ENCODE measurements at places on chromosomes 2 and 18.

- no peak for DNase-seq
Measured at GRCh38 chr2:112733871-112734270, 13.1 kb downstream of the NT5DC4 start.

DNA sequence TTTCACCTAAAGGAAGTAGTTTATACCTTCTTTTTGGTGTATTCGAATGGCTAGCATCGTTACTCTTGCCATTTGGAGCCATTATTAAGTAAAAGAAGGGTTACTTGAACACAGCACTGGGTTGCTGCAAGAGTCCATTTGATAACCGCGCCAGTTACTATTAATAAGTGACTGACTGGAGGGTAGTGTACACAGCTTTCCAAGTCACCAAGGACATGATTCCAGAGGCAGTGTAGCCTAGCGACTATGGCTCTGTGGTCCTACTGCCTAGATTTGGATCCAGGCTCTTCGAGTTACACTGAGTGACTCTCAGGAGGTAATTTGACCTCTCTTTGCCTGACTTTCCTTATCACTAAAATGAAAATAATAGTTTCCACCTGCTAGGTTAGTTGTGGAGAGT lies 206.8 kb downstream of the MEIS1 start:
- no peak for DNase-seq

DNA sequence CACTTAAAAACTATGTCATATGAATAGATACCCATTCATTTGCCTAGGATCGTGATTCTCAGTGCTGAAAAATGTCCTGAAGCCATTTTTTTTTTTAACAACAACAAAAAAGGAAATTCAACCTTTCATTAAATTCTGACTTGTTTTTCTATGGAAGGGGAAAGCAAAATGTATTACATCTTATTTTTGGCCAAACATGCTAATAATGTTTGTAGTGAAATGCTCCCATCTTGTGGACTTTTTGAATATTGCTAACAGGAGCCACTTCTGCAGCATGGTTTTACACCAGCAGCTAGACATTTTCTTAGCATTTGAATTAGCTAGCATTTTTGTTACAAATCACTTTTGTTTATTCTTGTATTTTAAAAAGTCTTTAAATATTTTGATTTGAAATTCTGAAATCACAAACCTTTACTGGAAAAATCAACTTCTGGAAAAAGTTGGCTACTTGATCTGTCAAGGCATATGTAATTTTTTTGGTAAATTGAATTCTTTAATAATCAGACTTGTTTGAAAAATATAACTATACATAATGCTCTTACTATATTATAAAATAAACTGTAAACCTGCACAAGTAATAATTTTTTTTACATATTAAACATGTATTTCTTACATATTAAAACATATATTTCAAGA lies 75.8 kb downstream of the KIDINS220 start:
- DNase-seq: no peak

GRCh38 chr18:44924785-44925499 lies 244.3 kb downstream of the SETBP1 start:
- no peak for DNase-seq

GRCh38 chr2:128786741-128787478 lies 468.2 kb upstream of the HS6ST1 start:
- no peak for DNase-seq

- no peak for DNase-seq
Measured at GRCh38 chr2:151771599-151772358, 37.5 kb upstream of the NEB start.

DNA sequence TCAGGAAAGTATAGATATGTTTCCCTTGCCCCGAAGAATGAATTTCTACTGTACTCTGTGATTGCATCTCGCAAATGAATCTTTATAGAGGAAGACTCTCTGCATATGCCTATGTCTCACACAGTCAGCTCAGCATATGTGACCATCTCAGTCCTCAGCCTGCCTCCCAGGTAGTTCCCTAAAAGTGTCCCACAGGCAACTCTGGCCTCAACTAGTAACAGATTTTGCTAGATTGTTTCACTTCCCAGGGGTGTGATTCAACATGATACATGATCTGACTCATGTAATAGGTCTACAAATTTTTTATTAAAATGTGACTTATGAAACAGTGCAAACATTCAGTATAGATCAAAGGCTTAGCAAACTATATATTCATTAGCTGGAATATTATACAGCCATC lies 296.6 kb upstream of the CRIM1 start:
- DNase-seq: no peak

- DNase-seq: no peak
Measured at GRCh38 chr2:180177534-180177933, 170.4 kb upstream of the CWC22 start.

GRCh38 chr2:191051825-191052778 lies 38.1 kb upstream of the STAT1 start:
- no peak for DNase-seq
